ENCODE measurements at places on chromosomes 2 and 18.

- DNase-seq, result no peak
Observed at GRCh38 chr2:45014016-45014702, 4.9 kb upstream of the SIX2 start.

GRCh38 chr2:173772205-173772604 lies 193.0 kb downstream of the SP3 start:
- DNase-seq, result no peak

GRCh38 chr2:215930505-215931253 lies 82.7 kb downstream of the MREG start:
- DNase-seq, result no peak

DNA sequence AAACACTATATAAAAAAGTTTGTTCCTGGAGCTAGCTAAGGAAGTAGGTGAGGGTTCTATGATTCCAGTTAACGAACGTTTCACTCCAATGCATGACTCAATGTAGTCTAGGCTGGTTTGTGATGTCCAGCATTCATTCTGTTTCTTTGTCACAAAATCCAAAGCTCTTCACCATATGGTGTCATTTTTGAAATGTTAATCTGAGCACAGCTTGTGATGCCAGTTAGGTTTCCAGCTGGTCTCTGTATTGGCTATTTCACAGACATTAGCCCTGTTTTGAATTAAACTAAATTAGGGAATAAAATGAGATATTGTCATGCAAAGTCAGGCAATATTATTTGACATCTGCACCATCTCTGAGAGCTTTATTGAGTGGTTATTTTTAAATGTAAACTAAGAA lies 159.4 kb downstream of the RBM43 start:
- DNase-seq, result no peak

DNA sequence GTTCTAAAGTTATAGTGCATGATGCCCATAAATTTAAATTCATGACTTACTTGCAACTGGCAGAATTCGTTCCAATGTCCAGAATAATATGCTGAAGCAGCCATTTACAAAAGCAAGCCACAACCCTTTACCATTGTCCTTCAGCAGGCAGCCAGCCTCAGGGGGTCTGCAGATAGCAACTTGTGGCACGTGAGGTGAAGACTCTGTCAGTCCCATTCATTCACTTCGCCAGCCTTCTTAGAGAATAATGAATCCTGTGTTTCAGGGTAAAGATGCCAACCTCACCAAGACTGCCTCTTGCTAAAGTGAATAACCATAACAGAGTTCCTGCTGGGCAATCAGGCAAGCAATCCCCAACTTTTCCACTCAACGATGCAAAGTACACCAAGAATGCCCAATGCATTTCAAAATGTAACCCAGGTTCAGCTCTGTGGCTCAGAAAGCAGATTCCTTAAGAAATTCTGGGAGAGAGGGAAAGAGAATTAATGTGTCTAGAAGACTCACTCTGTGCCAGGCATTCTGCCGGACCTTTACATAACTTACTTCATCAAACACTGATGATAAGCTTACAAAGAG lies 315.4 kb downstream of the NCKAP5 start:
- no peak for DNase-seq

Data from cortex of kidney (tissue), 1 donor.